NCI-H460 (cell line): ENCODE measurements at places on chromosomes 5 and 9.
A peak's percentile ranks its signal among the peaks of the same experiment; 100 is the strongest.

DNA sequence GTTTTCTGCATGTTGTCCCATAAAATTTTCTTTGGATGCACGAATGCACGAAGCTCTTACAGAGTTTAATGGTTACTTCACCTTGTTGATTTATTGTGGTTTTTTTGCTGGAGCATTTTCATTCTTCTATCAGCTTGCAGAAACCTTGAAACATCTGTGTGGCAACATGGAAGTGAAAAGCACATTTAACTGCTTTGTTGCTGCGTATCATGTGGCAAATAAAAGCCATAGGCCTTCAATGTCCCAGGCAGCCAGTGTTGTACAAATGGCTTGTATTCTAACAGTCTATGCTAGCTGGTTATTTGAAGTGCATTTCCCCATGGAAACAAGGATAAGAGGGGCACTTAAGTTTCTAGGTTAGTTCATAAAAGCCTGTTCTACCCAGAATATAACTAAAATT is 42.5 kb upstream of the RASGRF2 start:
- DNase-seq: no peak

- DNase-seq: peak; percentile 50
These were observed 34.4 kb upstream of the MRPS30 start for GRCh38 chr5:44774279-44774880.

DNA sequence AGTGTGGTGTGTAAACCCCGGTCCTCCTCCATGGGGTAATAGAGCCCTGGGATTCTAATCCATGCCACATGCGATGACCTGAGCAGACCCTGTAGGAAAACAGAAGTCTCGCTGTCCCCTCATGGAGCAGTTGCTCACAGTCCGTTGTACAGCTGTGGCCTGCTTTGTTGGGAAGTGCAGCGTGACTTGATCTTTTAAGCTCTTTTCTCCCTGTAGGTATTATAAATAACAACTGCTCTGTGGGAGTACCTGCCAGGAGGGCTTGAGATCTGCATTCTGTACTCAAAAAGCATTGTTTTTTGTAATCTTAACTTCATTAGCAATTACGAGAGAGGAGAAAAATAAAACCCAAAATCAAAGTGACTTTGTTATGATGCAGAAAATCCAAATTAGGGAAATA is 17.3 kb downstream of the MEGF10 start:
- DNase-seq: no peak

DNA sequence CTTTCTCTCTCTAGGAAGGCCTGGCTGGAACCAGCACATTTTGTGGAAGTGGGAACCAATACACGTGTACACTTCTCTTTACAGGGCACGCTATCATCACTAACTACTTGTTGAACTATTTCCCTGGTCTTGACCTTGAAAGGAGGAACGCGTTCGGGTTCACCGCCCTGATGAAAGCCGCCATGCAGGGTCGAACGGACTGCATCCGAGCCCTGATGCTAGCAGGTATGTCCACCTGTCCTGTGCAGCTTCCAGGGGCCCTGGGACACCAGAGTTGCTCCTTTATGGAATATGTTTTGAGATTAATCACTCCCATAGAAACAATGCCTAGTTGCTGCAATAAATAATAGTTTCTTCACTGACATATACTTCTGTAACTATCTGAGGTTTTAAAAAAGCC is 74.1 kb downstream of the ANKRD33B start:
- no peak for DNase-seq

GRCh38 chr9:114300153-114300845 is 22.6 kb upstream of the ORM1 start:
- no peak for DNase-seq

DNA sequence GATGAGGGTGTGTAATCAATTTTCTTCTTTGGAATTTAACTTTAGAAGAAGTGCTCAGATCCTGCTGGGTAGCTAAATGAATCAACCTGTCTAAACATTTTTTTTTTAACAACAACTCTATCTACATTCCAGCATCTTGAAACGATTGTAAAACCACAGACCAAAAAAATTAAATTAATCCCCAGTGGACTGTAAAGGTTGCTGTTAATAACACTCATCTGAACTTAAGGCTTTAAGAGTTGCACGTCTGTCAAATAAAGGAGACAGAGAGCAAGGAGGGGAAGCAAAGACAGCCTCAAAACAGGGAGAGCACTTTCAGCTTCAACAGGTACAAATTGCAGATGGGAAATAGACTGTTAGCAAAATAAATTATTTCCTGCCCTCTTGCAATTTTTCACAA is 548.5 kb downstream of the DTWD2 start:
- DNase-seq: no peak

- no peak for DNase-seq
These were observed 33.6 kb downstream of the HTR4 start for GRCh38 chr5:148620696-148621095.

DNA sequence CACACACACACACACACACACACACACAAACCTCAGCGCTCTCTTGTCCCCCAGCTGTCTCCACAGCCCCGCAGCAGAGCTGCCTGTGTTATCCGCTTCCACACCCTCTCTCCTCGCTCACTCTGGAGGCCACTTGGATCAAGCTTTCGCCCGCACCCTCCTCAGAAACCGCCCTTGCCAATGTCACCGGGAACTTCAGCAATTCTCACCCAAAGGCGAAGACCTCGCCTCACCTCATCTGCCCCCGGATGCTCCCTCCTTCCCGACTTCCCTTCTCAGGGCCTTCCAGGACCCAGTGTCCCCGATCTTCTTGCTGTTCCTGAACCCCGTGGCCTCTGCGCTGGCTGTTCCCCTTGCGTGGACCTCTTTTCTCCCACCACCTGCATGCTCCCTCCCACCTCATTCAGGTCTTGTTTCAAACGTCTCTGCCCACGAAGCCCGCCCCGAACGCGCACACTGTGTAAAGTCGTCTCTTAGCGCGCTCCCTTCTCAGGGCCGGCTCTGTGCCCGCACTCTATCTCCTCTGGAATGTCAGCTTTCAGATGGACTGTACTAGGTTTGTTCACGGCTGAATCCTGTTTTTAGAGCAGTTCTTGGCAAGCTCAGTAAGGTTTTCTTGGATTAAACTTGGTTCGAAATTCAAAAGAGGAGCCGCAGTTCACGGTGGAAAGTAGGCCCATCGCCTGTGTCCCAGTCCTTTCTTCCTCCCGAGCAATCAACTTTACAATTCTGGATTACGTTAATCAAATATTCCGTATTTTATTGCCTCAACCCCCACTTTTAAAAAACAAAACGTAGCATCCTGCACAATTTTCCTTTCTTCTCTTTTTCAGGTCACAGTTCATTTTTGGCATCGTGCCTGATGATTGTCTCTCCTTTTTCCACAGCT is 1.0 kb upstream of the TRIM7 start:
- no peak for DNase-seq

GRCh38 chr5:76099286-76099702 is 16.1 kb downstream of the SV2C start:
- DNase-seq: no peak

- no peak for DNase-seq
These were observed 204.4 kb upstream of the DMRT1 start for GRCh38 chr9:636931-637591.

DNA sequence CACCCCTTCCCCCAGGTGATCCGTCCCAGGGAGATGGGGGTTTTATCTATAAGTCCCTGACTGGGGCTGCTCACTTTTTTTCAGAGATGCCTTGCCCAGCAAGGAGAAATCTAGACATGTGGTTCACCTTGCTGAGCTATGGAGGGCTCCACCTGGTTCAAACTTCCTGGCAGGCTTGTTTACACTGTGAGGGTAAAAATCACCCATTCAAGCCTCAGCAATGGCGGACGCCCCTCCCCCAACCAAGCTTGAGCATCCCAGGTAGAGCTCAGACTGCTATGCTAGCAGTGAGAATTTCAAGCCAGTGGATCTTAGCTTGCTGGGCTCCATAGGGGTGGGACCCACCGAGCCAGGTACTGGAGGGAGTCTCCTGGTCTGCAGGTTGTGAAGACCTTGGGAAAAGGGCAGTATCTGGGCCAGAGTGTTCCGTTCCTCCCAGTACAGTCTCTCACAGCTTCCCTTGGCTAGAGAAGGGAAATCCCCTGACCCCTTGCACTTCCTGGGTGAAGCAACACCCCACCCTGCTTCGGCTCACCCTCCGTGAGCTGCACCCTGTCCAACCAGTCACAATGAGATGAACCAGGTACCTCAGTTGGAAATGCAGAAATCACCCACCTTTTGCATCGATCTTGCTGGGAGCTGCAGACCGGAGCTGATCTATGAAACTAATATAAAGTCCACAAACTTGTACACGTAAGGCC is 231.7 kb downstream of the CTNND2 start:
- no peak for DNase-seq

GRCh38 chr5:1502046-1502736 is 21.6 kb downstream of the LPCAT1 start:
- no peak for DNase-seq

DNA sequence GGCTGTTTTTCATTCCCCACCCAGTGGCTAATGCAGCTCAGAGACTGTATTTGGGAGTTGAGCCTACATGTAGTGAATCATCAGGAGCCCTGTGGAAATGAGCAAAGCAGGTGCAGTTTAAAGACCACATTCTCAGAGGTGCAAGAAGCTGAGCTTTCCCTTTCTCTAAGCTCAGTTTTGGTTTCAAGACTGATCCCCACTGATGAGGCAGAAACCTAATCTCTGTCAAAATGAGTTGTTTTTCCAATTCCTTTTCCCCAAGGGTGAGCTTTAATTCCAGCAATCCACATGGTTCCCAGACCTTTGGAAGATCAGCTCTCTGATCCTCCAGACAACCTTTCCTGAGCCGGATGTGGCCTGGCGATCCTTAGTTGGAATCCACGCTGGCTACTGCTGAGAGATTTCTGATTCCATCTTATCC is 420.5 kb downstream of the EBF1 start:
- no peak for DNase-seq

DNA sequence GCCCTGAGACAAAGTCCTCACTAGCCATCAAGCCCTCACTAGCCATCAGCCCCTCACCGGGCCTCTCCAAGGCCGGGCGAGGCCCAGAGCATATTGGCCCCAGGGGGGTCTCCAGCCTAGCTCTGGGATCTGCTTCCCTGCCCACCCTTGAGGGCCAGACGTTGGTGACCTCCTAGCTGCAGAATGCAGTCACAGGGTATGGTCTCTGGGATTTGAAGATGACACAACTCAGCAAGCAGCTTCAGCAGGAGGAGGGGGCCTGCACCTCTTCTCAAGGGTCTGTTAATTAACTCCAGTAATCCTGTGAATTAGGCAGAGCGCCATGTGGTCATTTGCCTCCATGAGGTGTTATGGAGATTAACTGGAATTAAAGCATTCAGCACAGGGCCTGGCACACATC is 116.9 kb upstream of the SPOCK1 start:
- no peak for DNase-seq

GRCh38 chr9:15867334-15867733 is 314.5 kb downstream of the CCDC171 start:
- no peak for DNase-seq

DNA sequence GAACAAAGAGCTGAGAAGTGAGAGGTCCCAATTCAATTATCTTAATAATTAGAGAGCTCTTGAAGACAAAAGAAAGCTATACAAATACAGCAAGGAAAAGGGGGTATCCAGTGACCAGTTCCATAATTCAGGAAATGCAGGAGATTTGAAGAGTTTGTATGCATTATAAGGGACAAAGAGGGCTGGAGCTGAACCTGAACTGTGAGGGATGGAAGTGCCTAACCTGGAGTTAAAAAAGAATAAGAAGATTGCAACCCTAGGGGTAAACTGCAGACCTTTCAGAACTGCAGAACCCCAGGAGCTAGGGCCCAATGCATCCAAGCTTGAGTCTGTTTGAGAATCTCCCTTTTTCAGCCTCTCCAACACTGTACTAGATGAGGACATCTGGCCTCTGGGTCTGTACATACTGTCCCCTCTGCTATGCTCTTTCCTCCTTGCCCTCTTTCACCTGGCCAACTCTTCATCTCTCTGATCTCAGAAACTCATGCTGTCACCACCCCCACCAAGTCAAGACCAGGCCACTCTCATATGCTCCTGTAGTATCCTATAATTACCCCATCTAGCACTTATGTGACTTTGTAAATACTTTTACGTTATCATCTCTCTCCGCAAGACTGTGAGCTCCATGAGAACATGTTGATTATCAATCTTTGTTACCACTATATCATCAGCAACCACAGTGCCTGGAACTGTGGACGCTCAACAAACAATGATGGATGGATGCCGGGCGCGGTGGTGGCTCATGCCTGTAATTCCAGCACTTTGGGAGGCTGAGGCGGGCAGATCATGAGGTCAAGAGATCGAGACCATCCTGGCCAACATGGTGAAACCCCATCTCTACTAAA is 6.6 kb upstream of the PRKACG start:
- DNase-seq: no peak

GRCh38 chr5:132477784-132478365 is 12.7 kb downstream of the IRF1 start:
- DNase-seq: no peak

DNA sequence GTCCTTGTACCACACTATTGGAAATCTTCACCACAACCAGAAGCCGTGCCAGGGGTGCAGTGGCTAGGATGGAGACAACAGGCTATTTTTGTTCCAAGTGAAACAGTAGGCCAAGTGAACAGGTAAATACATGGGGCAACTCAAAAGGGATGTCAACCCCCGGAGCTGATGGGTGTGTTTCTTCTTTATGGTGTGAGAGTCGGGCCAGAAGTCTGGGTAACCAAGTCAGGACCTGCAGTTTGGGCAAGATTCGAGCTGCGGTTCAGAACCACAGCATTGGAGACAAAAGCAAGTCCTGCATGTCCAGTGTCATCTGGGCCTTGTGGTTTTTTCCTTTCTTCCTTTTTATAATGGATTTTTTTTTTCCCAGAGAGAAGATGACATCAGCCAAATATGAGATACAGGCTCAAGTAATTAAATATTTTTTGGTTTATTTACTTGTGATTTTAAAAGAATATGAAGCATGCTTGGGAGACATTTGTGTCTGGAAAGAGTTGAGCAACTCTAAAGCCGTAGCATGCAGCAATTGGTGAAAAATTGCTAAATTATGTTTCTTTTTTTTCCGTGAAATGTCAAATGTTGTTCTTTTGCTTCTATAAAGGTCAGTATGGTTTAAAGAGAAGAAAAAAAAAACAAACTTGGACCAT is 261.6 kb downstream of the ARRDC3 start:
- DNase-seq: no peak

- no peak for DNase-seq
These were observed 26.6 kb upstream of the CREBRF start for GRCh38 chr5:173029499-173029921.

- DNase-seq: no peak
These were observed 13.4 kb downstream of the PTPA start for GRCh38 chr9:129124506-129125069.
